Activated T-helper 17 cell treated with anti-CD3 and anti-CD28 coated beads, Interleukin-2, amount 50 U/mL, for 72 hours (primary cell): ENCODE measurements at places on chromosomes 3 and 15.
A peak's percentile ranks its signal among the peaks of the same experiment; 100 is the strongest.

GRCh38 chr15:63701365-63701764 lies 104.2 kb downstream of the FBXL22 start:
- ATAC-seq: no peak

DNA sequence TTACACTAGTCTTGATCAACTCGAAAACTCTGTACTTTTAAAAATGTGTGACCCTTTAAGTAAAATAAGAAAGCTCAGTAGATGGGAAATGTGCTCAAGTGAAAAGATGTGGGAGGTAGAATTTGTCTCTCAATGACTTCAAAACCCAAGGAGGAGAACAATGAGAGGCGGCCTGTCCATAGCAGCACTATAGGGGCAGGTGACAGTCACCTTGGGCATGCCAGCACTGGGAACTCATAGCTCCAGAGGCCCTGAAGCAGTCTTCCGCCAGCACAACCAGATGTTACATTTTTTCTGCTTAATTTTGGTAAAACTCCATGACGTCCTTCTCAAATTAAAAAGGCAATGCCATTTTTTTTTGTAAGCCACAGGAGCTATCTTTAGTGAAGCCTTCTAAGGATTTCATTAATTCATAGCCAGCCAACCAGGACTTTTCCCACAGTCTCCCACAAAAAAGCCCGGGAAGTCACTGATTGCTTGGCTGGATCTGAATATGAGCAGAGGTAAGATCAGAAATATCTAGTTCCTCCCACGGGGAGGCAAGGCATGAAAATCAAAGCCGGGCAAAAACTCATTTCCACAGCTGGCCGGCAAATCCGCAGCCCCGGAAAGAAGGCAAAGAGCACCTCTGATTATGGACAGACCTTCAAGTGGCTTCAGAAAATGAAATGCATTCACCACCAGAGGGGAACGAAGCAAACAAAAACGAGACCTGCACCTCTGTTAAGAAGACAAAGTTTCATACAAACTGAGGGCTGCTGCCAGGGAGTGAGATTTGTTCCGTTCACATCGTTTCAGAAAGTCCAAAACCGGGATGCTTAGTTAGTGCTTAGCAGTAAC lies 10.5 kb downstream of the IL17RD start:
- ATAC-seq: no peak

GRCh38 chr3:152235709-152236298 lies 32.9 kb upstream of the MBNL1 start:
- peak; percentile 22 for ATAC-seq

DNA sequence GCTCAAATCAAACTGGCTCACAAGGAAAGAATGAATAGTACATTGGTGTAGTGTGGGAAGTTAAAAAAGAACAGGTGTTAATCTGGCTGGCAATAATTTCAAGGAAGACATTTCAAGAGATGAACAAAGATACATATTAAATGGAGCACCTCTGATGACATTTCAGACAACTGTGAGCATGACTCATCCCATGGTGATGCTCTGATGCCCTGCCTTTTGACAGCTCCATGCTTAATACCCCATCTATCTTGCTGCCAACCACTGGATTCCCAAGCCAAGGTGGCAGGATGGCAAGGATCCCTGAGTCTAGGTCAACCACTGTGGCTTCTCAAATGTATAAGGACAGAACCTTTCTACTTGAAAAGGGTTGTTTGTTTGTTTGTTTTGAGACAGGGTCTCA lies 29.3 kb downstream of the LRRC2 start:
- no peak for ATAC-seq

DNA sequence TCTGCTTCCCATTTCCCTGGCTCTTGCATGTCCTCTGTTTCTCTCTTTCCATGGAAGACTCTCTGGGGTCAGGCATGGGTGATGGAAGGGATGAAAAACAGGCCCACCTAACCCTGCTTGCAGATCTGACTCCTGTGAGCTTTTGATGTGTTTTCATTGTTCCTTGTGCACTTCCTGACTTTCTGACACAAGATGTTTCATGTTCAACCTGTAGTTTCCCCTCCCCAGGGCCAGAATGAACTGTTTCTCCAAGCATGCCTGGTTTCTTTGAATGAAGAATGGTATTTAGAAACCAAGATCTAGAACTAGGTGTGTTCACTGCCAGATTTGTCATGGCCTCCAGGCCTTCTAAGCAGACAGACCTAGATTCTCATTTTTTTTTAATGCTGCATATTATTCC lies 36.1 kb upstream of the CRTC3 start:
- ATAC-seq: no peak

DNA sequence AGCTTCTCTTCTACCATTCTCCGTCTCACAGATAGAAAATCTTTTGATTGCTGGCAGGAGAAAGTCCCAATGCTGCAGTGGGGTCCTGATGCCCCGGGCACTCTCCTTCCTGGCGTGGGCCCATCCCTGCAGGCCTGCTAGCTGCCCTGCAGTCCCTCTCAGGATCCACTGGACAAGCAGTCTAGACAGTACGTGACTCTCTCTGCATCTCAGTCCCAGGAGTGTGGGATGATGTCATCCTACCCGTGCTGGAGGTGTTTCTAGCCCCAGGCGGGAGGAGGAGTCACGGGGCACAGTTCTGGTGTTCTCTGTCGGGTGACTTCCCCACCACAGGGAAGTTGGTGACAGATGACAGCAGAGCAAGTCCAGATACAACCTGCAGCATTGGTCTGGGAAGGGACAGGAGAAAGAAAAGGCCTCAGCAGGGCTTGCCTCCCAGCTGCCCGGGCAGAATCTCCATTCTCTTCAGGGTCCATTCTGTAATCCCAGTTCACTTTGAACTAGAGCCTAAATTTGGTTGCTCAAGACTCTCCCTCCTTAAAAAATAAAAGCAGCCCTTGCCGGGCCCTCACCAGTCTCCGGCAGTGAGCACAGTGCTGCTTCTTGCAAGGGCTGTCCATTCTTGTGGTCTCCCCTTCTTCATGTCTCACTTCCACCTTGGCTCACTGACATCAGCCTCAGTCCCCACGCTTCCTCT lies 30.6 kb downstream of the SLC28A1 start:
- peak; percentile 96 for ATAC-seq

- ATAC-seq: no peak
Observed at GRCh38 chr15:77596821-77597803, 35.6 kb downstream of the LINGO1 start.

DNA sequence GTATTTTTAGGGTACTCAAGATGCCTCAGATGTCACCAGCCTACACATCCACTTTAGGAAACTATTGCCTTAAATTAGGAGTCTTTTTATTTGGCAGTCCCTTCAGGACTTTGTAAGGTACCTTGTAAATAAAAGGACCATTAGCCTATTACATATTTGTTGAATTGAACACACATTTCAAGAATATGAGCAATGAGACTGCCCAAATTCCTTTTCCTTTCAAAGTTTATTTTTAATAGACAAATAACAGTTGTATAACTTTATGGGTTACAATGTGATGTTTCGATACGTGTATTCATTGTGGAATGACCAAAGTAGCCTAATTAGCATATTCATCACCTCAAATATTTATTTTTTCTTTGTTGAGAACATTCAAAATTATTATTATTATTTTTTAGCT lies 176.7 kb upstream of the PDZRN3 start:
- ATAC-seq: no peak

DNA sequence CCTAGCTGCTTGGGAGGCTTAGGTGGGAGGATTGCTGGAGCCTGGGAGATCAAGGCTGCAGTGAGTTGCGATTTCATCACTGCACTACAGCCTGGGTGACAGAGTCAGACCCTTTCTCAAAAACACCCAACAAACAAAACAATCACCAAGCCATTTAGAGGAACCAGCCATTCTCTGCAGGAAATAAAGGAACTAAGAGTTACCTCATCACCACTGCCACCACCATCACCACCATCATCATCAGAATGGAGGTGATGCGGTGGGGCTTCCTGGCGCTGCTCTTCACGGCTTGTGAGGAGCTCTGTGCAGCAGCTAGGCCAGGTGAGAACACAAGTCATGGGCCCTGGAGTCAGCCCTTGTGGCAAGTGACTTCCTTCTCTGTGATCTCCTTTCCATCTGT lies 37.7 kb upstream of the KLHL25 start:
- no peak for ATAC-seq

DNA sequence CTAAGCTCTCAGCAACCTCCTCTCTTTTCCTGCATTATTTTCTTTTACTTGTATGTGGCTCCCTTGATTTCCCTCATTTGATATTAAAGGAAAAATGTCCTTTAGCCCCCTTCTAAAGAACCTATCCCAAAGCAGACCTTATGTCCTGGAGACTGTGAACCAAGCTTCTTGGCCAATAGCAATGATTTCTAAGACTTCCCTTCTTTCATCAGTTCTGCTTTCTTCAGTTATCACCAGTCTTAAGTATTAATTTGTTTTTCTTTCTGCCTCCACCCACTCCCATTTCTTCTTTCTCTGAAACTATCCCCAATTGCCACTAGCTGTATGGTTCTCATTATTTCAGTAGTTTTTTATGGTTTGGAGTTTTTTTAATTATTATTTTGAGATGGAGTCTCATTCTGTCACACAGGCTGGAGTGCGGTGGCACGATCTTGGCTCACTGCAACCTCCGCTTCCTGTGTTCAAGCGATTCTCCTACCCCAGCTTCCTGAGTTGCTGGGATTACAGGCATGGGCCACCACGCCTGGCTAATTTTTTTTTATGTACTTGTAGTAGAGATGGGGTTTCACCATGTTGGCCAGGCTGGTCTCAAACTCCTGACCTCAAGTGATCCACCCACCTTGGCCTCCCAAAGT lies 12.1 kb downstream of the TMOD3 start:
- ATAC-seq: no peak

DNA sequence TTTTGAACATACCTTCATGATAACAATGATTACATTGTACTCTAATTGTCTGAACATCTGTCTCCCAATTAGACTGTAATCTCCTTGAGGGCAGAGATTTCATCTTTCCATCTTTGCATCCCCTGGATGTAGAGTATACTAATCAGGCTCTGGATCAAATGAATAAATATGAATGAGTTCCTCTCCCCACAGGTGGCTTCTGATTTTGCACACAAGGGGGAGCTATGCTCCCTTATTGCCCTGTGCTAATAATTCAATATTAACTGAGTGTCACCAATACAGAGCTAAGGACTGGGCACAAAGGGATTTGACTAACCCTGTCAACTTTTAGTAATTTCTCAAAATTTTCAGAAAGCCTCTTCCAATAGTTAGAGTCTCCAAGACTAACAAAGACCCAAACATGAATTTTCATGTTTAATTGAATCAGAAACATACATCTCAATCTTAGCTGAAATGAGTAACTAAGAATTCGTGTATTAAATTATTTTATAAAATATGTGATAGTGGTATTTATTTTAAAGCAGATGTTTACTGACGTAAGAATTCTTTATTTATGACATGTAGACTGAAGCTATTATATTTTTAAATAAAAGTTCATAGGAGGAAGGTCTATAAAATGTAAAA lies 3.0 kb downstream of the DUOXA1 start:
- peak; percentile 58 for ATAC-seq

GRCh38 chr3:171865191-171865865 lies 22.2 kb downstream of the TMEM212 start:
- ATAC-seq: no peak

DNA sequence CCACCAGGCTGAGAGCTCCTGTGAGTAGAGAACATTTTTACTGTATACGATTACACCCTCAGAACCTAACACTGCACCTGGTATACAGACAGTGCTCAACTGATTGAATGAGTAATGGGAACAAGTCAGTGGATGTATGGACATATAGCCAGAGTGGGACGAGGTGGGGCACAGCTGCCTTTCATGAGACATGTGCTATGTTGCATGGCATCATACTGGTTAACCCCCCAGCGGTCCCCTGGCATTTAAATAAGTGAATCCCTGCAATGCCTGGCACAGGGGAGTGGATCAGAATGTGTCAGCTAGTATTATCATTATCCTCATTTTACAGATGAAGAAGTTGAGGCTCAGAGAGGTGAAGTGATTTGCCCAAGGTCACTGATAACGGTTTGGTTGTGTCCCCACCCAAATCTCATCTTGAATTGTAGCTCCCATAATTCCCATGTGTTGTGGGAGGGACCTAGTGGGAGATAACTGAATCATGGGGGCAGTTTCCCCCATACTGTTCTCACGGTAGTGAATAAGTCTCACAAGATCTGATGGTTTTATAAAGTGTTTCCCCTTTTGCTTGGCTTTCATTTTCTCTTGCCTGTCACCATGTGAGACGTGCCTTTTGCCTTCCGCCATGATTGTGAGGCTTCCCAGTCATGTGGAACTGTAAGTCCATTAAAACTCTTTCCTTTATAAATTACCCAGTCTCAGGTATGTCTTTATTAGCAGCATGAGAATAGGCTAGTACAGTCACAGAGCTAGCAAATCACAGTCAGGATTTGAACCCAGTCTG lies 56.0 kb upstream of the ATP2B2 start:
- no peak for ATAC-seq

- no peak for ATAC-seq
Observed at GRCh38 chr3:183500981-183501704, 54.4 kb downstream of the KLHL6 start.

- no peak for ATAC-seq
Observed at GRCh38 chr3:152229692-152230091, 39.0 kb upstream of the MBNL1 start.

DNA sequence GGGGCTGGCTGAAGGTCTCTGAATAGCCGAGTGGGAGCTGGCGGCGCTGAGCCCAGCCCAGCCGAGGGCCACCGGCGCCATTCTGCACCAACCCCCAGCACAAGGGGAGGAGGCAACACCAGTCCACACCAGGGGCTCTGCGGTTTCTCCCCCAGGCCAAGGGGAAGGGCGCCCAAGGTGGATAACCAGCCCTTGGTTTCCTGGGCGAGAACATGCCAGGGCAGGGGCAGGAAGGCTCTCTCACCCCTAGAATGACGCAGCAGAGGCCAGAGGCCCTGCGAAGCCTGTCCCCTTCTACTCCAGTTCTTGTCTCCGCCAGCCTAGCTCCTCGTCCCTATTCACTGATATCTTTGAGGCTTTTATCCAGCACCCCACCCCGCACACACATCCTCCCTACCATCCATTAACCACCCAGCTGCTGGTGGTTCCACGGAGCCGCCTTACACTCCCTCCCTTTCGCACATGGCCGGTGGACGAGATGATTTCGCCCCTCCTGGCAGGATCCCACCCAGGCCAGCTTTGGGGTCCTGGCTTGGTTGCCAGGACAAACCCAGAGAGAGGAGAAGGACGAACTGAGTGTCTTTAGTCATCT lies 1.3 kb downstream of the RBPMS2 start:
- no peak for ATAC-seq

DNA sequence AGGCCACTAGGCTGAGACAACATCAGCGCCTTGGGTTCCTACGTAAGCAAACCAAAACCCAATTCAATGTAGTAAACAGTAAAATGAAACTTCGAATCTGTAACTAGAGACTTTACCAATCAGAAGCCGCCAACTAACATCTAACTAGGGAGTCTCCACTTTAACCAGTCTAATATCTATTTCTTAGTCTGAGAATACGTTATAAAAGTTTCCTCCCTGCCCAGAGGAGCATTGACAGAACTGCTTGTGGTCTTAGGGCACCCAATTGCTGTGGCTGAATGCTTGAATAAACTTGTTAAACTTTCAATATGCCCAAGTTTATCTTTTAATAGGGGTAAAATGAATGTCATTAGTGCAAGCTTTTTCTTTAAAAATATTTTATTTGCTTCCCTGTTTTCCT lies 4.3 kb downstream of the CP start:
- ATAC-seq: no peak

GRCh38 chr3:197807969-197808587 lies 17.0 kb downstream of the LRCH3 start:
- ATAC-seq: peak; percentile 73
